ENCODE measurements at places on chromosomes 6 and 20. TPM values are rescaled to one million over a fixed set of nuclear protein-coding genes. Genes with fewer than 3 reads are reported as not detected.

GRCh38 chr6:148818939-148819575, 72.2 kb downstream of the UST start:
- DNase-seq, result no peak

- no peak for DNase-seq
Observed at GRCh38 chr6:78607189-78607588, 260.2 kb upstream of the IRAK1BP1 start.

DNA sequence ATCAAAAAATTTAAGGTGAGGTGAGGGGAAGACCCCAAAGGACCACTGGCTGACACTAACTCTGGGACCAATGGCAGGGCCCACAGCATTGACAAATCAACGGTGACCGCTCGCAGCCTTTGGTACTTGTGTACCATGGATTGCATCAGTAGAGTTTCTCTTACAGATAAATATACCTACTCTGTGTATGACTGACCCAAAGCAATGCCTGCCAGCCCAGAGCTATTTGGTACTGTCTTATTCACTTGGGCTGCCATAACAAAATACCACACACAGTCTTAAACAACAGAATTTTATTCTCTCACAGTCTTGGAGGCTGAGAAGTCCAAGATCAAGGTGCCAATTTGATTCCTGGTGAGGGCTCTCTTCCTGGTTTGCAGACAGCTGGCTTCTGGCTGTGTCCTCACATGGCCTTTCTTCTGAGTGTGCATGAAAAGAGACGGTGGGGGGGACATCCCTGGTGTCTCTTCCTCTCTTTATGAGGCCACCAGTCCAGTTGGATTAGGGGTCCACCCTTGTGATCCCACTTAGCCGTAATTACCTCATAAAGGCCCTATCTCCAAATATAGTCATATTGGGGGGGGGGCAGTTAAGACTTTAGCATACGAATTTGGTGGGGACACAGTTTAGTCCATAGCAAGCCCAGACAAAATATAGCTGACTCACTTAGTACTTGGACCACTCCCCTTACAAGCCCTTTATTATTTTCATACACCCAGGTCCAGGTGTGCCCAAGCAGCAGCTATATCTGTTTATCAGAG, 336.3 kb downstream of the CD83 start:
- no peak for DNase-seq

SLC52A3 gene
- total RNA-seq, result 1.4 TPM

DNA sequence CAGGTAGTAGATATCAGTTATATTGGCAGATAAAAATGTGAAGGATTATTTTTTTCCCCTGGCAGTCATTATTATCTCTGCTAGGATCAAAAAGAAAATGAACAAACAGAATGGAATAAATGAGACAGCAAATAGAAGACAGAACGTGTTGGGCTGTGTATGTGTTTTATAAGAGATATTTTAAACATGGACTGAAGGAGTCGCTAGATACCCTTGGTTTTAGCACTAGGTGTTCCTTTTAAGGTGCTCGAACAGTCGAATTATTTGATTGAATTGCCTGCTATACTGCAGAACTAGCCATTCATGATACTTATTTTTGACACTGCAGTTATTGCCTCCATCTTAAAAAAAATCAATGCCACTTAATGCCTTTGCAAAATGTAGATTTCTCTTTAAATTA, 3.7 kb downstream of the GRIK2 start:
- DNase-seq, result no peak

PRR18 gene
- total RNA-seq, result 0.60 TPM

DNA sequence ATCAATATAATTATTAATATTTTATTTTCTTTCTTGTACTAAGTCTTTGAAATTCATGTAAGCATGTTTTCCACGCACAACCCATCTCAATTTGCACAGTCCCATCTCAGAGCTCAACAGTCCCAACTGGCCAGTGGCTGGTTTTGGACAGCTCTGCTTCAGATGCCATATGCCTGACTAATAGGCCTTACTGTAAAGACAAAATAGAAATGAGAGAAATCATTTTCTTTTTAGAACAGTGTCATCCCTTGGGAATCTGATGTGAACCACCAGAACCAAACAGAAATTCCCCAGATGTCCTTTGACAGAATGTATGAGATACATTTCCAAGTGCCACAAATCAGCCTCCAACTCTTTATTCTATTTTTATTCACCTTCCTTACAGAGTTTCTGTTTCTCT, 338.9 kb downstream of the ESR1 start:
- DNase-seq, result no peak

DNA sequence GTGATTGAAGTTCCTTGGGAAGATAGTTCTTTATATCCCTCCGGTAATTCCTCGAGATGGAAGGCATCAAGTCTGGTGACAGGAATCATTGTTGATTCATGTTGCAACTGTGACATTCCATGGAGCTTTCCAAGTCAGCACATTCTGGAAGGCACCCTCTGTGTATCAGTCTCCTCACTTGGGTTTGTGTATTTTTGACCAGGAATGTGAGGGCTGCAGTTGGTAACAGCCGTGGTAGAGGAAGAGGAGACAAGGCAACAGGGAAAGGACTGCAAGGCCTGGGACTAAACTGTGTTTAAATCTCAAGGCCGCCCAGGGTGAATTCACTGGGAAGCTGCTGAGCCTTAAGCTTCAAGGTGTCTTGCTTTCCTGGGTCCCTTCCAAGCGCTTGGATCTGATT, 99.0 kb downstream of the CLIC5 start:
- DNase-seq, result no peak

- DNase-seq, result no peak
Observed at GRCh38 chr20:3560578-3560977, 89.8 kb downstream of the ATRN start.

DNA sequence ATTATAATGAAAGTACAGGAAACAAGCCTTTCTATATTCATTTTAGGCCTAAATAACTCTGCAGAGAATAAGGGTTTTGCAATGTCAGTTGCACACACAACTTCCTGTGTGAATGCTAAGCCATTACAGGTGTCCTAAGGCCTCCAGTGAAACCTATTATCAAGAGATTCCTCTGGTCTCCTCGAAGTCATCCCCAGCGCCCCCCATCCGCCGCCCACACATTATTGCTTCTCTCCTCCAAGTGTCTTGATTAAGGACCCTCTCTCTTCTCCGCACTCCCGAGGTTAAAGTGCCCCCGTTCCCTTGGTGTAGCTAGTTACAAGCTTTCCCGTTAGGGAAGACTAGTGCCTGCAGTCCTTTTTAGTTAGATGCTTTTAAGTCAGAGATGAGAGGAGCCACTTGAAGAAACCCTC, 1.3 kb downstream of the HIVEP2 start:
- peak; percentile 20 for DNase-seq

C4B gene
- total RNA-seq, result 333 TPM

- DNase-seq, result no peak
Observed at GRCh38 chr20:43189554-43190331, at the start of gene PTPRT. PTPRT (minus strand) TSS chr20:43189906; CDS start chr20:43189733, 173 bp downstream.

GRCh38 chr6:7433121-7433617, 43.6 kb downstream of the RIOK1 start:
- DNase-seq, result no peak

ENPP3 gene
- 0.66 TPM for total RNA-seq

All from tibial nerve (tissue), 4 donors.